ENCODE measurements at places on chromosomes 6 and 20.

GRCh38 chr6:36545767-36546307 lies 1.4 kb downstream of the STK38 start:
- DNase-seq = no peak

DNA sequence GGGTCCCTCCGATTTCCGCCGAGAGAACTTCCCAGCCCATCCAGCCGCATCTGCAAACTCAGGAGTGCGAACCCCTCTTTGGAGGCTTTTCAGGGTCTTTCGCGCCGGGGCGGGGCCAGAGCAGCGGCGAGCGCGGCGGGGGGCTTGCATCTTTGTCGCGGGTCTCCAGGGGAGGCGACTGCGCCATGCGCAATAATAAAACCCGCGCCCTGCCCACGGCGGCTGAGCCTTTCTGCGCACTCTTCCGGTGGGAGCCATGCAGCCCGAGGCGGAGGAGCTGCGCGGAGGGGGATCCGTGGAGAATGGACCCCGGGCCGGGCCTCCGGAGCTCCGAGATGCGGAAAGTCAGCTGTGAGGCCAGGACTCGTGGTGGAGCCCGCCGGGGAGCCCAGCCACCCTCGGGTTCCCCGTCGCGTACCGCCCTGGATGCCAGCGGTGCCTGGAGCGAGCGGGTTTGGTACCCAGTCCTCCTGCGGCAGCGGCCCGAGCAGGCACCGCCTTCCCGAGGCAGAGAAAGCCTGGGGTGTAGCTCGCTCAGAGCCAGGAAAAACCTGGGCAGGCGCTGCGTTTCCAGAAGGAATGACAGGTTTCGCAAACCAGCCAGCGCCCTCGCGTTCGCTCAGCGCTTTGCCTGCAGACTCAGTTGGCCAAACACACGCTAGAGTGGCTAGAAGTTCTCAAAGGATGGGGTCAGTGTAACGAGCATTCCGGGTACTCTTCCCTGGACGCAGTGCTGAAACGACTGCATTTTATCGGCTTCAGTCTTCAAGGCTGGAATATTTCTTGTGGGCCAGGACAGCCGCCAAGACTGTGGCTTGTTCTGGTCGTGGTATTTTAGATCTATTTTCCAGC lies 1.2 kb downstream of the AKAP12 start:
- no peak for DNase-seq

- no peak for DNase-seq
Measured at GRCh38 chr6:31826793-31827285, 699 bp upstream of the HSPA1B start.

DNA sequence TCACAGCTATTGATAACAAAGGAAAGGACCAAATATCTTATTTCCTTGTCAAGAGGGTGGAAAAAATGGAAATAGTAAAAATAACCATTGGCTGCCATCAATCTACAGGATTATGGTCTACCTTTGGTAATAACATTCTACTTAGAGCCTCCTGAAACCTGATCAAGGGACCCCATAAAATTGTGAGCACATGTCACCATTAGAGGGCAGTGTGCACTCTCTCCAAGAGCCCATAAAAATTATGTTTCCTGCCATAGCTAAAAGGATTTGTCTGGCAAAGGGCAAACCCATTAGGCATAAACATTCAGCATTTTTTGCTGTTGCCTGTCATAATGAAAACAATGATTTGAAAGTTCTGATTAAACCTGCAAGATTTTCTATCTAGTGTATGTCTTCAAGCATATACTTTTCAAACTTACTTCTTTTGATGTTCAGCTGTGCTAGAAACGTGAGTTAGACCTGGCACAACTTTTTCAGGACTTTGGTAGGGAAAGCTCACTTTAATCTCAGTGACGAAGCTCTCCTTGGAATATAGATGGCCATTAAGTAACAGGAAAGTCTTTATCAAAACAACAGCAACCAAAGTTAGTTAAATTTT lies 120.7 kb upstream of the ZFP64 start:
- DNase-seq = peak; percentile 19

DNA sequence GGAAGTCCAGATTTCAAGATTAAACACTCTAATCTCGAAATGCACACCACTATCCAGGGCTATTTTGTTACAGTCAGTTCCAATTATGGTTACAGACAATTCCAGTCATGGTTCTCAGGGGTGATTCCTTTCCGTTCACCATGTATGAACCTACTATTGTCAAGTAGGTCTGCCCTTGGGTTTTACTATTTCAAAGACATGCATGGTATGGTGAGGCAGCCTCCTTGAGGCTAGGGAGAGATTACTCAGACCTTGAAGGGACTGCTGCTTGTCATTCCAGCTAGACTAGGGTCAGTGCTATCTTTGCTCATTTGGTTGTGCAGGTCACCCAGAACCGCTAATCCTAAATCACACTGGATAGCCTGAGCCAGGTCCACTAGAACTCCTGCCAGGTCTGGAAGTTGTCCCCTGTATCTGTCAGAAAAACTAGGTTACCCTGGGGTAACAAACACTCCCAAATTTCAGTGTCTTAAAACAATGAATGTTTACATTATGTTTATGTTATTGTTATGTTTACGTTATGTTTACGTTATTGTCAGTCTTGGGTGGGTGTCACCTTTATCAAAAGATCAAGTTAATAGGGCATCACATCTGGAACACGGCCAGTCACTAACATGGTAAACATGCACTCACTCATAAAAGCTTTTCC lies 41.1 kb upstream of the E2F3 start:
- no peak for DNase-seq

DNA sequence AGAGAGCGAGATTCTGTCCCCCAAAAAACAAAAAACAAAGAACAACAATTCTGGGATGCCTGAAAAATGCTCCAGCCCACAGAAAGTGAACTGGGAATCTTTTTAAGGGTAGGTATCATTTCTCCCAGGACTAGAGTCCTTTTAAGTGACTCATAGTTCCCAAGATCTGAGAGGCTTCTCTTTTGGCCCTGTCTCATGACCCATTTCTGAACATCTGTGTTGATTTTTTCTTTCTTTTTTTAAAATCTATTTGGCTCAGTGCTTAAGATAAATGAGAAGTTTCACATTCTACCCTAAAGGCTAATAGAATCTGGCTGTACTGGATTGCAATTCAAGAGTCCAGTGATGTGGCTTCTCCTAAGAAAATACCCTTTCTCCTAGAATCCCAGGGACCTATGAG lies 217.6 kb upstream of the FOXQ1 start:
- no peak for DNase-seq

DNA sequence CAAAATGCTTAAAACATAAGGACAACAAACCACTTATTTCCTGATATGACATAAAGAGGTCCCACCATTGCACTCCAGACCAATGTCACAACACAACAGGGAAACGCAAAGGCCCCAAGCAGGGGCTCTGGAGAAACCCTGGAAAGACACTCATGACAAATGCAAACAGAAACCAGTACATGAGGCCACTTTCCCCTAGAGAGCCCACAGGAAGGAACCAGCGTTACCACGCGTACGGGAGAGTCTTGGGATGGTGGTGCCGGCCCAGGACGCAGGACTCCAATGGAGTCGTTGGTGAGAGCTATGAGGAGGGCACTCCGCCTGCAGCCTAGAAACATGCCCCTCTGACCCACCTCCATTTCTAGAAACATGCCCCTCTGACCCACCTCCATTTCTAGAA lies 20.2 kb downstream of the GMEB2 start:
- DNase-seq = no peak

- no peak for DNase-seq
Measured at GRCh38 chr6:53055873-53056272, 9.3 kb upstream of the FBXO9 start.

DNA sequence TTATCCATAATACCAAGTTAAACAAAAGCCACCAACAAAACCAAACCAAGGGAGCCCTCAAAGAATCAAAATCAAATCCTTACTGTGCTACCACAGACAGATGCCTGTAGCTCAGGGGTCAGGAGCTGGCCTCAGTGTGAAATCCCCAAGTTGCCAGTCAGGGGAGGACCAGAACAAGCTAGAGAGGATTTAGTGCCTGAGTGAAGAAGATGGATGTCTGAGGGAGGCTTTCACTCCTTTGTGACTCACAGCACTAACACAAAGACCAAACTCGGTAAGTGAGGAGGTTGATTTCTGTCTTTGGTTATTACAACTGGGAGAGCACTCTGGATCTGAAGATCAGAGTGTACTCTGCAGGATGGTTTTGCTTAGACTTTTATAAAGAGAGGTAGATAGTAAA lies 189.9 kb upstream of the ZNF184 start:
- DNase-seq = no peak

- DNase-seq = no peak
Measured at GRCh38 chr6:152094992-152095592, 287.6 kb downstream of the ESR1 start.

GRCh38 chr6:161446949-161447348 lies 173.1 kb upstream of the AGPAT4 start:
- DNase-seq = no peak

Data from stimulated activated CD8-positive, alpha-beta memory T cell treated with anti-CD3 and anti-CD28 coated beads, Interleukin-12 subunit alpha, Interleukin-12 subunit beta, amount 100 ng/mL, for 1 hour (primary cell).